Fibroblast of skin of back (primary cell): ENCODE measurements at places on chromosomes 6 and 20.
A peak's percentile ranks its signal among the peaks of the same experiment; 100 is the strongest.

DNA sequence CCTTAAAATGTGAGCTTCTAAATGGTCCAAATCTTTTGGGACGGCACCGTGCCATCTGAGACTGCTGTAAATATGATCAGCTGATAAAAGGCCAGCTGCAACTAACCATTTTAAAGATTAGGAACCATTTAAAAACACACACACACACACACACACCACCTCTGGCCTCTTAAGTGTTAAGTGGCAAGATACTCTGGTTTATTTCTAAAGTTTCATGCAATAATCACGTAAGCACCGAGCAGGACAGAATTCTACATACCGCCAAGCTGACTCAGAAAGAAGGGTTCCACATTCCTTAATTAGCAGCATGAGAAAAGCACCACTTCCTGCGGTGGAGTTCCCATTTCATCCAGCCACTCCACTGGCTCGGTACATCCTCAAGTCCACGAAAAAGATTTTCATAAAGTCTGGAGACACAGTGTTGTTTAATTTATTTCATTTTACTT is 17.8 kb upstream of the ZNF217 start:
- DNase-seq, result peak; percentile 98

GRCh38 chr6:157558487-157559200 is 177.7 kb downstream of the ZDHHC14 start:
- DNase-seq, result no peak

DNA sequence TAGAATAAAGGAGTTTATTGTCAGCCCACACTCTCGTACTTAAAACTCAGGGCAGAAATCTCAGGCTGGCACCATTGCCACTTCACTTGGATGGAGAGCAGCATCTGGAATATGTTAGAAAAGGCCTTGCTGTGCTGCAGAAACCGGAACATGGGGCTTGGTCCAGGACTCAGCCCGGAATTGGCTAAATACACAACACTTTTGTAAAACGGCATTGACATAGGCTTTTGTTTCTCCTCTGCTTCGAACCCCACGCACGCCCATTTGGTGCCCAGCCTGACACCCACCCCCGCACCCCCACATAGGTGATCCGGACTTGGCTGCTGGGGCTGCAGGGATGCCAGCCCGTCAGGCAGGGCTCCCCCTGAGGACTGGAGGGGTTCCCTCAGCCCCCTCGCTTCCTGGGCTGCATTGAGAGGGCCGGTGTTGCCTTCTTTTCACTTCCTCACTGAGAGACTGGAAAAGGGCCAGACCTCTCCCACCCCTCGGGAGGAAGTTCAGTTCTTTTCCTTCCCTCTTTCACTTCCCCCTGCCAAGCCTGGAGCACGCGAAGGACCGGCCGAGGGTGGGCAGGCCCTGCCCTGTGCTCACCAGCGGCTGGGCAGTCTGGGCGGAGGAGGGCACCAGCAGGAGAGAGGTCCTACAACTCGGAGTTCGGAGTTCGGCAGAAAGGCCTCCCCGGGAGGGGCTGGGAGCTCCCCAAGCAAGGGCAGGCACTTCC is 17.9 kb upstream of the CST3 start:
- no peak for DNase-seq

DNA sequence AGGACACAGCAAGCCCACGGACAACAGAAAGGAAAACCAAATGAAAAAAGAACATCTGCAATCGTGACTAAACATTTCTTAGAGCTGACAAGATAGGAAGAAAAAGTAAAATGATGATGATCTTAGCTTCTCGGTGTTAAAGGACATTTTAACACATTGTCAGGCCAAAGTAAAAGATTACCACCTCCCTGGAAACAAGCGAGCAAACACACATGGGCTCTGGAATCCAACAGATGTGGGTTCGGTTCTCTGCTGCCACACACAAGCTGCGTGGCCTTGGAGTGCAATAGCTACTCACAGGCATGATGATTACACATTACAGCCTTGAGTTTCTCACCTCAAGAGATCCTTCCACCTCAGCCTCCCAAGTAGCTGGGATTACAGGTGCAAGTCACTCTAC is 7.5 kb upstream of the AAR2 start:
- no peak for DNase-seq

DNA sequence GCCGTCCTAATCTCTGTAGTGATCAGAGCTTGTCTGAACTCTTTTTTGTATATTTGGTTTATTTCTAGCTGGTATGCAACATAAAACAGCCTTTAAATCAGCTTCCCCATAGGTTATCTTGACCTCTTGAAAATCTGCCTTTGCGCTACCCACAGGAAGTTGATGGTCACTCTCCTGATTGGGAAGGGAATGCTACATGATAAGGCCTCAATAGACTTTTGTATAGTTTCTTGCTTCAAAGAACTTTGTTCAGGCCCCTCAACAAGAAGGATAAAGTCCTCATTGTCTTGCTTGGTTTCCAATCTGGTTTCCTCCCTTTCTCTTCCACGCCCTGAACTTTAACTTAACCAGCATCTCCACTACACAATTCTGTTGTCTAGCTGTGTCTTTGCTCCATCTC is 95.4 kb upstream of the TENT5A start:
- DNase-seq, result no peak
